Inflammatory macrophage (primary cell): ENCODE measurements at places on chromosomes 2 and 18.

GRCh38 chr2:165529130-165529529 is 59.6 kb downstream of the CSRNP3 start:
- no peak for DNase-seq

GRCh38 chr18:9984080-9984479 is 70.3 kb downstream of the VAPA start:
- no peak for DNase-seq

GRCh38 chr2:15788455-15788829 is 151.9 kb upstream of the MYCN start:
- no peak for DNase-seq

DNA sequence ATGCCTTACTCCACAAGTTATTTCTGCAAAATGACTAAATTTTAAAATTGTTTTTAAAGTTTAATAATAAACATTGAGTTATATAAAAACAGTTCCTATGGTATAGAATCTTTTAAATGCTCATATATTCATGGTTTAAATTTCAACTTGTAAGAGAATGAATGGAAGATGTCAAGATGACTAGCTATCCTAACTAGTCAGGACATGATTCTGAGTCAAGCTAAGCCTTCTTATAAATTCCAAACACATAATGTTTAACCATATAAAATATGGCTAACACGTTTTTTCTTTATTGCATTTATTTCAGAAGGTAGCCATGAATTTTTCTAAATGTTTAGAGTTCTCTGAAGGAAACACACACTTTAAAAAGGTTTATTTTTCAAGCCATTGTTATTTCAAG is 320.4 kb downstream of the CBLN2 start:
- DNase-seq: no peak

GRCh38 chr2:238059505-238059904 is 1.3 kb upstream of the SCLY start:
- no peak for DNase-seq

DNA sequence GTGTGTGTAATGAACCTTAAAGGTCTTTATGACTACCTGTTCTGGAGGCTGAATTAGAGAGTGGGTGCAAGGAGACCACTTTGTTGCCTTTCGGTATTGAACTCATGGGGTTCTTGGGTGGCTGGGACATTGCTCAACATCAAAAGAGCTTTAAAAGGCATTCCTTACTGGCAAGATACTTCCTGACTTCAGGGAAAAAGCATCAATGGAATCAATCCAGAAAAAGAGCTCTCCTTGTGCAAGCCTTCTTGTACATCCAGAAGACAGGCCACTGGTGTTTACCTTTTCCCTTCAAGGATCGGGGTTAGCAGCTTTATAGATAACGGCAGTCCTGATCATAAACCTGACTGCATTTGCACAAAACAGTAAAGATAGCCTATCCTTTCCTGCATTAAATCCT is 9.5 kb downstream of the PNO1 start:
- DNase-seq: no peak

DNA sequence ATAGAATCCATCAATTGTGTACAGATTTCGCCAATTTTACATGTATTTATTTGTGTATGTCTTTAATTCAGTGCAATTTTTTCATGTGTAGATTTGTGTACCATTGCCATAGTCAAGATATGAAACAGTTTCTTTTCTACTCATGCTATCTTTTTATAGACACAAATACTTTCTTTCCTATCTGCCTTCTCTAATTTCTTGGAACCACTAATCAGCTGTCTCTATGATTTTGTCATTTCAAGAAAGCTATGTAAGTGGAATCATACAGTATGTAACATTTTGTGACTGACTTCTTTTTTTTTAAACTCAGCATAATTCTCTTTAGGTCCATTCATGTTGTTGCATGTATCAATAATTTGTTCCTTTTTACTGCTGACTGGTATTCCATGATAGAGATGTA is 33.3 kb downstream of the KIAA1328 start:
- DNase-seq: no peak

DNA sequence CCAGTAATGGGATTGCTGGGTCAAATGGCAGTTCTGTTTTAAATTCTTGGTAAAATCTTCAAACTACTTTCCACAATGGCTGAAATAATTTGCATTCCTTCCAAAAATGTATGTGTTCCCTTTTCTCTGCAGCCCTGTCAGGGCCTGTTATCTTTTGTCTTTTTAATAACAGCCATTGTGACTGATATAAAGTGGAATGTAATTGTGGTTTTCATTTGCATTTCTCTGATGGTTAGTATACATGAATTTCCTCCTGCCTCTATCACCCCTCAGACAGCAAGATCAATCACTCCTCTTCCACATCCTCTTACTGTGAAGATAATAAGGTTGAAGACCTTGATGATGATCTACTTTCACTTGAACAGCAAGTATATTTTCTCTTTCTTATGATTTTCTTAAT is 304.8 kb upstream of the FSIP2 start:
- DNase-seq: no peak

DNA sequence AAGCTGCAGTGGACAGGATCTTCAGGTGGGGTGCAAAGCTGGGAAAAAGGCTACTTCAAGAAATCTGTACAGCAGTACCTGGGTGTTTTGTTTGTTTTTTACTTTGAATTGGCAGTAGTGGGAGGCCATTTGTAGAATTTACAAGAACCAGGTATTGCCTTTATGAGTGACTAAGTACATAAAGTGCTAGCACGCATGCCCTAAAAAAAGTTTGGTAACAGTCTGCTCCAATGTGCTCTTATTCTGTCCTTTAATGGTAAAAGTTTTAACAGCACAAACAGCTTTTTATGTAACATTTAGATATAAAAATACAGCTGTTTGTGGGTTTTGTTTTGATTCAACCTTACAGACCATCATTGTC is 17.2 kb downstream of the REV1 start:
- no peak for DNase-seq

- no peak for DNase-seq
Measured at GRCh38 chr18:10053861-10054260, 140.0 kb downstream of the VAPA start.

- DNase-seq: peak; percentile 58
Measured at GRCh38 chr2:231387904-231388724, 7.4 kb upstream of the B3GNT7 start.

GRCh38 chr2:98749066-98749450 is 18.1 kb upstream of the MGAT4A start:
- DNase-seq: peak; percentile 93

- DNase-seq: peak; percentile 59
Measured at GRCh38 chr2:102449370-102449974, 23.6 kb upstream of the SLC9A4 start.

DNA sequence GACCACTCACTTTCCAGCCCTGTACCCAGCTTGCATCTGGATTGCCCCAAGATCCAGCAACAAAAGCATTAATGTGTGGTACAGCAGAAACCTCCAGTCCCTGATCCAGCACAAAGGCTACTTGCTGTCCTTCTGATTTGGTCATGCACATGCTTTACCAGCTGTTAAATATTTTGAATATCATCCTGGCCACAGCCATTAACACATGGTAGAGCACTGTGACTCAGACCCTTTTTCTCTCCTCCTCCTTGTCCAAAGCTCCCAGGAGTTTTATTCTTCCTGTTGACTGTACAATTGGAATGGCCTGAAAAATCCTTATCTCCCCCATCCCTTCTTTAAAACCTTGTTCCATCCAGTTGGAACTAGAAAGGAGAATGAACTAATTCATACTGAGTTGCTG is 419.7 kb upstream of the TNP1 start:
- no peak for DNase-seq

DNA sequence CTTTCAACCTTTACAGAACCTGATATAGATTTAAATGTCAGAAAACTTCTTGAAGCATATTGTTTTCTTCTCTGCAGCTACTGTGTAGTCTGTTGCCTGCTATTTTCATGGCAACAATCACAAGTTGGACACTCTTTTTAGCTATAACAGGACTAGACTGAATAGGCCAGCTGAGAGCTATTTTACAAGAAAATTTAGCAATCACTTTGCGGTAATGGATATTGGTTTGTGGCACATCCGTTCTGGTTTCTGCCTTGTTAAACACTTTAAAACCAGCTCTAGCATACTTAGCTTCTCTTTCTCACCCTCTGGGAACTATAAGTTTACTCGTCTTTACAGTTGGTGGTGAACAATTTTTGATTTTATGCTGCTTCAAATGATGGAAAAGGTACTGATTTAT is 125.7 kb downstream of the MAP2 start:
- DNase-seq: no peak

DNA sequence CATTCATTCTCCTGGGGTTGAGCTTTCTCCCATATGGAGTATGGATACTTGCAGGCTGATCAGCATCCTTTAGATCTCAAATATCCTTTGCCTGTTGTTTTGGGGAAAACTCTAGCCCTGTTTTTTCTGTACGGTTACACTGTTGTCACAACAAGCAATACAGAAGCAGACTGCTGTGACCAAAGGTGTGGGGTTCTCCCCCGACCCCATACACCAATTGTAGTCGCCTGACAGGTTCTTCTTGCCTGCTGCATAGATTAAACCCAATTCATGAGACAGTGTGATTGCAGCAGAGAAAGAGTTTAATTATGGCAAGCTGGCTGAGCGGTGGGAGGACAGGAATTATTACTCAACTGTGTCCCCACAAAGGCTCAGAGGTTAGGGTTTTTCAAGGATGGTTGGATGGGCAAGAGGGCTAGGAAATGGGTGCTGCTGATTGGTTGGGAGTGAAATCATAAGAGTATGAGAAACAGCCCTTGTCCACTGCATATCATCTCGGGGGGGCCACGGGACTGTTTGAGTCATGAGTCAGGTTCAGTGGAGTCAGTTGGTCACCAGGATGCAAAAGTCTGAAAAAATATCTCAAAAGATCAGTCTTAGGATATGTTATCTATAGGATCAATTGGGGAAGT is 40.6 kb downstream of the ITGB1BP1 start:
- no peak for DNase-seq

DNA sequence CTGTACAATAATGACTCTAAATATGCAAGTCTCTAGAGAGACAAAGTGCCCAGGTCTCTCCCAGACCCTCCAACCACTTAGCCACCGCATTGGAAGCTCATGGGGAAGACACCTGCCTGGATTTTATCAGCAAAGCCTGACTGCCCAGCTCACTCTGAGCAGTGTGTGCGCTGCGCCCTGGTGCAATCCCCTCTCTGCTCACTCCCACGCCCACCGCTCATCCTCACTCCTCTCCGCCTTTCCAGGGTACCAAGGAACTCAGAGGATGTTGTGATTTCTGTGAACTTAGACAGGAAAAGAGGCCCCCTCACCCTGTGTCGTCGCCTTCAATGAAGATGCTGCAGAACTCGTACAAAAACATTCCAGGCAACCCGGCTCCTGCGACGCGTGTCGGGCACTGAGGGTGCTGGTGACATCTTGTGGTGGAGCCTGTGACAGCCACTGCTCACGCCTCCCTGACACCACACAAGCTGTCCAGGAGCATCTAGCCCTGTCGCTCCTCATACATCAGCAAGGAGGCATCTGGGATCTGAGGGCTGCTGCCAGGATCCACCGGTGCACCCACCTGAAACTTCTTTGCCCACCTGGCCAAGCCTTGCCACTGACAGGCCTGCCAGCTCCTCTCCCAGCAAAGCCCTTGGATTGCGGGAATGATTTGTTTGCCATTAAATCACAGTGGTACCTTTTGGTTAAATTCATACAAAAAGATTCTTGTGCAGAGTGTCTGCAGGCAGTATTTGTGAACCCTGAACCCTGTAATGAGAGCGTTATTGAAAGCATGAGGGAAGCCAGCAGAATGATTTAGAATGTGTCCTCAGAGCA is 220.4 kb downstream of the ZNF516 start:
- DNase-seq: no peak

- no peak for DNase-seq
Measured at GRCh38 chr2:218567797-218568189, 358 bp downstream of the USP37 start.

GRCh38 chr2:157938556-157938955 is 62.4 kb upstream of the ACVR1 start:
- DNase-seq: no peak

GRCh38 chr18:55265984-55266383 is 306.7 kb upstream of the CCDC68 start:
- DNase-seq: peak; percentile 13

GRCh38 chr2:233474308-233475160 is 92.0 kb downstream of the USP40 start:
- no peak for DNase-seq

DNA sequence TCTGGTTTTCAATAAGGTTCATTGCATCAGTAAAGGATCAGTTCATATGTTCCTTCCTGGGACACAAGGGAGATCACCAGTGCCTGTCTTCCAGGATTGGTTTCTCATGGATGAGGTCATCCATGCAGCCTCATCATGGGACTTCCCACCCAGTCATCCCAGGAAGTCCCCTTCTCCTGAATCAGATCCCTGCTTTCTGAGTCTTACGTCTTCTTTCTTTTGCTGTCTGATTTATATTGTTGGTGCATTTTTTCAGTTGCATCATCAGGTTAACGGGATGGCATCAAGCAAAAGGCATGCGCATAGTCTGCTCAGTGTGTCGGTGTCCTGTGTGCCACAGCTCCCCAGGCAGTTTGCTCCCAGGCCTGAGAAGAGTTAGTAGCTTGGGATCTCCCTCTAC is 105.9 kb downstream of the SOX11 start:
- DNase-seq: no peak

DNA sequence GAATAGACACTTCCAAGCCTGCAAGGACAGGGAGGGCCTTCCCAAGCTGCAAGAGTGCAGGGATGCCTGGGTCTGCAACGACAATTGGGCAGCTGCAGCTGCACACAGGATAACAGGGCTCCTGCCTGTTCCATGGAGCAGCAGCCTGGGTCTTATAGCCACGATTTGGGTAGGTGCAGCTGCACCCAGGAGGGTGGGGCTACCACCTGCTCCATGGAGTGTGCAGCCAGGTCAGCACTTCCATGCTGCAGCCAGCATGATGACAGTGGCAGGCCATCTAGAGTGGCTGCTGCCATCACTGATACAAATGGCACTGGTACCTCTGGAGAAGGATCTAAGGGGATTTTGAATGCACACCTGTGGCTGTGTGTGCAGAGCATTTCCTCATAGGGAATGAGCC is 528.5 kb downstream of the DSC3 start:
- no peak for DNase-seq

- DNase-seq: no peak
Measured at GRCh38 chr2:65605058-65605742, 172.8 kb upstream of the SPRED2 start.

GRCh38 chr2:206173147-206173546 is 13.5 kb downstream of the EEF1B2 start:
- no peak for DNase-seq

GRCh38 chr18:35618696-35619095 is 37.2 kb downstream of the GALNT1 start:
- no peak for DNase-seq

DNA sequence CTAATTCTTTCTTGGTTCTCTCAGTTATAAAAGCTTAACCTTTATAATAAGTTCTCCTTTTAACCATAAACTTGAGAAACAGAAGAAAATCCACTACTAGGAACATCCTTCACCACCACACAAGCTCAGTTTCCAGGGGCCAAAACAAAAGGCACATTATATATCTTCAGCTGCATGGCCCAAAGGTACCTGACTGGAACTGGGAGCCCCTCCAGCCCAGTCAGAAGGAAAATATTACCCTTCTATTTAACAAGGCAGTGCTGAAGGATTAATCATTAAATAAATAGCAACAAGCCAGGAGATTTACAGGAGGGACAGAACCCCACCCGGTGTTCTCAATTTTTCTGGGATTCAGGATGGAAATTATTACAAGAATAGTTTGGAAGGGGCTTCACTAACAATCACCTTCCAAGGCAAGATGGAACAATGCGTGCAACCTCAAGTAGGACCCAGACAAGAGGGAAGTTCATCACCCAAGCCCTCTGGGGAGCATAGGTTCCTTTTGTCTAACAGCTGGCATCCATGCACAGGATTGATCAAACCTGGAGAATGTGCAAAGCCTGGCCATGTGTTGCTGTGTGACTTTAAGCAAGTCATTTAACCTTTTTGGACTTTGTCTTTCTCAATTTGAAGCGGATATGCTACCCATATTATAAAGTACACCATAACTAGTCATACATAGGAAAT is 159.6 kb upstream of the SETBP1 start:
- DNase-seq: no peak
